Calu3 (cell line): ENCODE measurements at places on chromosomes 1 and 21. TPM values are rescaled to one million over a fixed set of nuclear protein-coding genes. Genes with fewer than 3 reads are reported as not detected.

DNA sequence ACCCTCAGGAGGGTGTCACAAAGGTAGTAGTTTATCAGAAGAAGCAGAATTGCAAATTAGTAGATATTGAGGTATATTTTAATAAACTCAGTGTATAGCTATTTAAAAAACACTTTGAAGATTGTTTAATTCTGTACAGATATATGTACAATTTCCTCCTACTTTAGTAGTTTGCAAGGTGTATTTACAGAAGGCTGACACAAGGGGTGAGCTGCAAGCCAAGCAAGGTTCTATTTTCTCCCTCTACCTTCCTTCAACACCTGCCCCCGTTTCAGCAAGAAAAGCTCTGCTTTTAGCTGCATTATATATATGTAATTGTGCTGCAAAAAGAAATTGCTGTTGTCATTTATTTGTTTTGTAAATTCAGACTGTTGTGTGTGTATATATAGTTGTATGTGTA lies 674.2 kb upstream of the PKN2 start:
- H3K4me3 ChIP-seq, result no peak overlapping the region
- H3K27me3 ChIP-seq, result no peaks in the 10 kb centered on the region
- H3K27ac ChIP-seq, result no peak overlapping the region
- H3K36me3 ChIP-seq, result no peaks in the 10 kb centered on the region
- no peaks in the 10 kb centered on the region for H3K4me1 ChIP-seq

GRCh38 chr1:188827400-188827799 lies 1650.3 kb downstream of the BRINP3 start:
- no peaks in the 10 kb centered on the region for H3K27me3 ChIP-seq
- no peaks in the 10 kb centered on the region for H3K36me3 ChIP-seq
- H3K4me3 ChIP-seq, result no peak overlapping the region
- H3K27ac ChIP-seq, result no peak overlapping the region
- no peak for DNase-seq

DNA sequence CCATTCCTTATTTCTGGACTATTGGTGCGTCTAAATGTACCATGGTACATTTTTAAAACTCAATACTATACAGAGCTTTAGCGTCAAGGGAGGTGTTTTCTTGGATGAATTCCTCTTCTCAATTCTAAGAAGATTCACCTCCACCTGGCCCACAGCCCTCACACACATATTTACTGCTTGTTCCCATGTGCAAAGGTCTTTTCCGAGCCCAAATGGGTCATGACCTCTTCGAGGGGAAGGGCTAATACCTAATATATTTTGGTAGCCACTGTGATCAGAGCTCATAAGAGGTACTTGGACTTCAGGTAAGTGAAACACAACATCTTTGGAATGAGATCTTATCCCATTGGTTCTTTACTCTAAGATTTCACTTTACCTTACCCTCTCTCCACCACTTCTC lies 205.9 kb downstream of the SDCCAG8 start:
- no peaks in the 10 kb centered on the region for H3K36me3 ChIP-seq
- no peak overlapping the region for H3K4me3 ChIP-seq
- no peaks in the 10 kb centered on the region for H3K4me1 ChIP-seq
- H3K27ac ChIP-seq, result no peak overlapping the region

Gene OR2AJ1
- total RNA-seq, result not detected in 2 replicates

GRCh38 chr1:24420547-24420946 lies 4.9 kb downstream of the NIPAL3 start:
- no peak overlapping the region for H3K4me3 ChIP-seq
- H3K27ac ChIP-seq, result no peak overlapping the region

DNA sequence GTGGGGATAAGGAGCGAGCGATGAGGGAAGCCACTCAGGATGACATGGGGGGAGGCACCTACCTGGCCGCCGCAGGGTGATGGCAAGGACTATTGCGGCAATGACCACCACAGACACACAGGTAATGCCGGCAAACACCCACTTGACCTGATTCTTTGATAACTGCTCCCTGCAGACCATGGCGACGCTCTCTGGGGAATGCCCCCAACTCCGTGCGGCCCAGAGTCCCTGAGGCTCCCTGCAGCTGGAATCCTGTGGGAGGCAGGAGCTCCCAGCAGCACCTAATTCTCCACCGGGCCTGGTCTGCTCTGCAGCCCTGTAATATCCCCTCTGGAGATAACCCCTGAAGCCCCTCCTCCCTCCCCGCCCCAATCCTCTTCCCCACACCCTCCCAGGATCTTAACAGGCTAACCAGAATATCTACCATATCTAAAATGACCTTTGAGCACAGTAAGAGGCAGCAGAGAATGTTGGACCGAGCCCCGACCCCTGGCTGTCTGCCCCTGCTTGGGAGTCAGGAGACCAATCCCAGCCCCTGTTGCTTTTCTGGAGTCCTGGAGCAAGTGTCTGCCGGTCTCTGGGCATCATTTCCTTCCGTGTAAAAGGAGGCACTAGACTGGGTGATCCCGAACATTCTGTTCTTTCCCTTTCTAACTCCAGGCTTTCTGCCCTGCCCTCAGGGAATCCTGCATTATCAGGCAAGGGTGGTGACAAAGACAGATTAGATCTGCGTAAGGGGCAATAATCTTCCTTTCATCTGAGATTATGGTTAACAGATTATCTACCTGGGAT lies at the start of gene FAM151A:
Gene FAM151A, minus strand, starts transcription at position 310 of the 792 bp plus-strand sequence. Its CDS starts 130 bp downstream, at position 180.
- no peaks in the 10 kb centered on the region for H3K36me3 ChIP-seq
- no peak for DNase-seq
- H3K27ac ChIP-seq, result no peak within 1 kb of the TSS
- H3K4me3 ChIP-seq, result no peak within 1 kb of the TSS
- peaks cover 37% of the 10 kb centered on the region for H3K27me3 ChIP-seq
- no peaks in the 10 kb centered on the region for H3K4me1 ChIP-seq

DNA sequence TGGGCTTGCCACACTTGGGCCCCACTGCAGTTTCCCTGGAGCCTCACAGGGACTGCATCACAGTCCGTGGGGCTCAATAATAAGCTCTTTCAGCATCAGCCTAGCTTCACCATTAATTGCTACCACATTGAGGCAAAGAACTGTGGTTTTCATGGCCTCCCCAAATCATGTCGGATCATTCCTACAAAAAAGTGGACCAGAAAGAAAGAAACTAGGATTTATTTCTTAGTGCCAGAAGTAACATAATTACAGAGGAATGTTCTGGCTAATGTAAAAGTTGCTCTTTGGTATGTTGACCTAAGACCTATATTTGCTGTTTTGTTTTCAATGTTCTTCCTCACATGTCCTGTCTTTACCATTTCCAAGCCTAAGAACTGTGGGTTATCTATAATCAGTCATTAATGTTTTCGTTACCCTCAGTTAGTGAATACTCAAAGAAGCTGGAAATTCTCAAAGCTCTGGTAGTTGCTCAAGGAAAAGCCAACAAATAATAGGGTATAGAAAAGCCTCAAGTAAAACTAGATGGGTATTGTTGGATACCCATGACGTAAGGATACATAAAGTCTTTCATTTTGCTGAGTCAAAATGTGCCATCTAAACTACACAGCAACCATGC lies 173.9 kb downstream of the LTN1 start:
- no peaks in the 10 kb centered on the region for H3K36me3 ChIP-seq
- no peak overlapping the region for H3K27ac ChIP-seq
- no peak overlapping the region for H3K4me3 ChIP-seq
- H3K27me3 ChIP-seq, result no peaks in the 10 kb centered on the region
- DNase-seq, result no peak
- no peaks in the 10 kb centered on the region for H3K4me1 ChIP-seq

Gene ADORA1
- 1.5 and 1.7 TPM in 2 replicates for total RNA-seq

DNA sequence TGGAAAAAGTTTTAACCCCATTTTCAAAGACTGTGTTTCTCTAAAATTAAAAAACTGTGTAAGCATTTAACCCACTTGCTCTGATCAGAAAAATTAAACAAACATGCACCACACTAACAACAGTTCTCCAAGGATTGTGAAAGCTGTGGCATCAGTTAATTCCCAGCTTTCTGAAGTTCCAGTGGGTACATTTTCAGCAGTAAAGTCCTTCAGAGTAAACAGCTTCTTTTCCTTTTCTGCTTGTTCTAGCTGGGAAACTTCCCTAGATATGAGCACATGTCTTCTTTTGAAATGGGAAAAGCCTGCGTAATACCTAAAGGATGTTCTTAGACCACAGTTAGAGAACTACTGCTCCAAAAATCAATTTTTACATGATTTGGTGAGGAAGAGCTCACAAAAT lies 11.1 kb downstream of the PRRX1 start:
- no peak for DNase-seq
- no peak overlapping the region for H3K4me3 ChIP-seq
- no peaks in the 10 kb centered on the region for H3K36me3 ChIP-seq
- no peak overlapping the region for H3K27ac ChIP-seq

Gene OR10Z1
- not detected in 2 replicates for total RNA-seq

Gene SUSD4
- total RNA-seq, result 7.2 and 9.7 TPM in 2 replicates

Gene CTH
- 15.5 and 15.9 TPM in 2 replicates for total RNA-seq

Gene F5
- total RNA-seq, result 8.1 and 16.2 TPM in 2 replicates

Gene RGS13
- total RNA-seq, result not detected in 2 replicates

GRCh38 chr1:47754221-47754620 lies 243.0 kb downstream of the TRABD2B start:
- no peak overlapping the region for H3K27ac ChIP-seq
- DNase-seq, result no peak
- H3K36me3 ChIP-seq, result no peaks in the 10 kb centered on the region
- peaks cover 31% of the 10 kb centered on the region for H3K27me3 ChIP-seq
- H3K4me1 ChIP-seq, result no peaks in the 10 kb centered on the region
- H3K4me3 ChIP-seq, result no peak overlapping the region

Gene MLLT11
- total RNA-seq, result 1.5 and 2.1 TPM in 2 replicates

DNA sequence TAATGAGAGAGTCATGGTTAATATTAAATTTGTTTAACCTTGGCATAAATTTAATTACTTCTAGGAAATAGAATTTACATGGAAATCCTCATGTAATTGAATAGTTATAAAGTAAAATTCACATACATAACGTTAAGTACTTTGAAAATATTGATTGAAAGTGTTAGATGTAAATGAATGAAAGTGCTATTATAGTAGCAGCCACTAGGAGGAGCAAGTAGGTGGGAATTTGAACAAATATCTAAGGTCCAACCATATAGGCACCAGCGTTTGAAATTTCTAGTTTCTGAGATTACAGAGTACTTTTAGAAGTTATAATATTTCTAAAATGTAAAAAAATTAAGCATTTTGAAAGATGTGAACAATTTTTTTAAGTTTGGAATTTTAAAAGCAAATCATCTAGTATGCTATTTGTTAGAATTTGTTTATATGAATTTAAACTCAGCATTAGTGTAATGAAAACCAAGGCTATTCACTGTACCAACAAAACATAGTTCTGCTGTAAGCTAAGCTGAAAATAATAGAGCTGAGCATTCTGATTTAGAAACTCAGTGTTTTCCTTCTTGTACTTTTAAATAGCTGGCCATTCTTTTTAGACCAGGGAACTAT lies 3.3 kb downstream of the B3GALT2 start:
- H3K4me1 ChIP-seq, result peaks cover 28% of the 10 kb centered on the region
- no peaks in the 10 kb centered on the region for H3K36me3 ChIP-seq
- H3K4me3 ChIP-seq, result no peak overlapping the region
- DNase-seq, result peak; percentile 39
- H3K27ac ChIP-seq, result no peak overlapping the region

Gene RGL1
- 2.7 and 4.8 TPM in 2 replicates for total RNA-seq

- H3K27ac ChIP-seq, result no peak overlapping the region
- no peak for DNase-seq
- H3K36me3 ChIP-seq, result peaks cover 41% of the 10 kb centered on the region
- no peaks in the 10 kb centered on the region for H3K27me3 ChIP-seq
These were observed 130.2 kb downstream of the ZMYM4 start for GRCh38 chr1:35398739-35399138.

Gene GADD45A
- 34.0 and 35.4 TPM in 2 replicates for total RNA-seq

GRCh38 chr1:80048716-80049115 lies 1042.2 kb upstream of the ADGRL4 start:
- no peaks in the 10 kb centered on the region for H3K27me3 ChIP-seq
- no peaks in the 10 kb centered on the region for H3K36me3 ChIP-seq
- H3K27ac ChIP-seq, result no peak overlapping the region
- no peaks in the 10 kb centered on the region for H3K4me1 ChIP-seq
- DNase-seq, result no peak

DNA sequence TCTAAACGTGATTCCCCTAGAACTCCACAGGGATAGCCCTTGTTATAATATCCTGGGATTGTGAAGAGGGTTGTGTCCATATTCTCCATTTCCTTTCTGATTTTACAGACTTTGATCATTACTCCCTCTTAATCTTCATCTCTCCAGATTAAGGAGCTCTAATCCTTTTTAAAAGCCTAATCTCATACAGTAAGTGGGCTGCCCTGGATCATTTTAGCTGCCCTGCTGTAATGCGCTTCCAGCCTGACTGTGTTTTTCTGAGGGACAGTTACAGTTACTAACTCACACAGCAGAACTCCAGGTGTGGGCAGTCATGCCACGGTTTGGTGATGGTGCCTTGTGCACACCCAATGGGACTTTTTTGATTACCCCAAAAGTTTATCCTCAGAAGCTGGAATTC lies 33.5 kb downstream of the PROX1 start:
- peaks cover 91% of the 10 kb centered on the region for H3K27me3 ChIP-seq
- no peaks in the 10 kb centered on the region for H3K36me3 ChIP-seq
- DNase-seq, result no peak

Gene TFF2
- 0.59 TPM in 1 of 2 replicates, not detected in the other for total RNA-seq

- H3K4me1 ChIP-seq, result peaks cover 22% of the 10 kb centered on the region
- peak; percentile 28 for DNase-seq
- H3K36me3 ChIP-seq, result no peaks in the 10 kb centered on the region
- no peak overlapping the region for H3K27ac ChIP-seq
These were observed 35.8 kb upstream of the CCN1 start for GRCh38 chr1:85544689-85545215.

DNA sequence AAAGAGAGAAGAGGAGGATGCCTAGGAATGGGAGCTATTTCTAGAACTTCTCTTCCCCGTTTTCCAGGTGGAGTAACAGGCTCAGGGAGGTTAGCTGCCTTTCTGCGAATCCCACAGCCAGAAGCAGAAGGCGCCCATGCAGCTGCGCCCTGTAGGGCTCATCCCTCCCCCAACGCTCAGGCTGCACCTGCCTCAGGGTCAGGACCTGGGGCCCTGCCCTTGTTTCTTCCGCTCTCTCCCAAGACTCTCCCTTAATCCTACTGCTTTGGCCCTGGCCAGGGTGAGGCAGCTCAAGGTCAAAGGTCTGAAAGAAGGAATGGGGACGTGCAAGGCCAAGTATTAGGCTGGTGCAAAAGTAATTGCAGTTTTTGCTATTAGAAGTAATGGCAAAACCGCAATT lies 30.5 kb upstream of the PADI2 start:
- no peaks in the 10 kb centered on the region for H3K4me1 ChIP-seq
- DNase-seq, result no peak
- H3K27ac ChIP-seq, result no peak overlapping the region

Gene SLAMF8
- not detected in 2 replicates for total RNA-seq

DNA sequence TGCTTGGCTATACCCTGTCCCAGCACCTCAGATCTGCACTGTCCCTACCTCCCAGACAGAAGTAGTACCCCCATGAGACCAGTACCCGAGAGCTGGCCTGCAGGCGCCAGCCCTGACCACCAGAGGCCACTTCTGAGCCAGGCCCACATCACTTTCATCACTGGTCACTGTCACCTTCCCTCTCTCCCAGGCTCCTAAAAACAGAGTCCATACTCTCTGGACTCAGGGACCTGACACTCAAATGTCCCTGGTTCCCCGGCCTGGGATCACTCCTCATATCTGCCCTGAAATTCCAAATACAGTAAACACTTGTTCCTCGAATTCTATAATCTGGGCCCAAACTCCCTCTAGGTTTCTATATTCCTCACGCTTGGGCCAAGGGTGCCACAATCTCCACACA lies 18.7 kb downstream of the TMEM53 start:
- no peaks in the 10 kb centered on the region for H3K27me3 ChIP-seq
- no peaks in the 10 kb centered on the region for H3K4me1 ChIP-seq
- peak; percentile 59 for DNase-seq
- H3K36me3 ChIP-seq, result peaks cover 7% of the 10 kb centered on the region
- no peak overlapping the region for H3K27ac ChIP-seq

- H3K27me3 ChIP-seq, result no peaks in the 10 kb centered on the region
- peaks cover 50% of the 10 kb centered on the region for H3K36me3 ChIP-seq
- DNase-seq, result no peak
- no peak overlapping the region for H3K4me3 ChIP-seq
These were observed 8.5 kb upstream of the TXLNA start for GRCh38 chr1:32170991-32171390.

Gene MCOLN2
- total RNA-seq, result 12.2 and 12.6 TPM in 2 replicates
